ENCODE measurements at places on chromosomes 4 and X.

DNA sequence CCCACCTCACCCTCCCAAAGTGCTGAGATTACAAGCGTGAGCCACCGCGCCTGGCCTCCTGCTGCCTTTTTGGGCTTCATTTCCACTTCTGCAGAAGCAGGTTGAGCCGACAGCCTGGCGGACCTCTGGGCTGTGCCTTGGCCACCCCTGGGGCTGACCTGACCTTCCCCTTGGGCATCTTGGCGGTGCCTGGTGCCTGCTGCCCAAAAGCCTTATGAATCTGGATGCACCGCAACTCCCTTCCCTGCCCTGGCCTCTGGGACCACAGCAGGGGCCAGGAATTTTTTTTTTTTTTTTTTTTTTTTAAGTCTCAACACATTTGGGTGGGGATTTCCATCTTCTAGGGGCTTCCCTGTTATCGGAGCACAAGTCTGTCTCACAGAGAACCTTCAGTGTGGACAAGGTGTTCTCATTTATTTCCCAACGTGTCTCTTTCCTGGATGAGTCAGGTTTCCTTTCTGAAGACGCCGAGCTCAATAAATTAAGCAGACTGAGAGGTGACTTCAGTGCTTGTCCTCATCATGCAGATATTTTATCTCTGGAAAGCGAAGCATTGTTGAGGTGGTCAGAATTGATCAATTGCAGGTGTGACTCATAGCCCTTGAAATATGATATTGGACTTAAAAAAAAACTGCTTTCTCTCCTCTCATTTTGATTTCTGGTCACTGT lies 79.7 kb downstream of the SHROOM2 start:
- peak; percentile 75 for DNase-seq

GRCh38 chr4:99062120-99062519 lies 26.5 kb downstream of the ADH5 start:
- DNase-seq, result peak; percentile 15

- DNase-seq, result peak; percentile 66
Observed at GRCh38 chrX:19372170-19372546, 28.4 kb downstream of the PDHA1 start.

GRCh38 chr4:142882159-142882558 lies 36.1 kb upstream of the INPP4B start:
- no peak for DNase-seq

- no peak for DNase-seq
Observed at GRCh38 chrX:4110964-4111363, 397.5 kb upstream of the PRKX start.

DNA sequence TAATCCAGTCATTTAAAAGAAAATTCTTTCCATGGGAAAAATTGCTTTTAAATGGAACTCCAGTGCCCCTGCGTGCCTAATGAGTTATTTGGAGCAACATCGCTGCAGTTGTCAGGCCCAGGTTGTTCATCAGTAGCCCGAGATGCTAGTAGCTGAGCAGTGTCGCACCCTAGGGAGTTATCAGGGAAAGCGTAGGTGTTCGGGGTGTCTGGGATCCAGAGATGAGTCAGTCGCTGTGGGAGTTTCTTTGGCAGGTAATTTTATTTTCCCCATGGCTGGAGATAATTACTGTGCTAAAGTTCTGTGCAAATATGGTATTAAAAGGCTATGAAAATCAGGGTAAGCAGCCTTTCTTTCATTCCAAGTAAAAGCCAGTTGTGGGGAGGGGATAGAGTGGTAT lies 49.4 kb downstream of the ANXA3 start:
- DNase-seq, result no peak

GRCh38 chrX:109847257-109848187 lies 114.5 kb upstream of the ACSL4 start:
- DNase-seq, result peak; percentile 93

GRCh38 chr4:16658183-16658582 lies 240.3 kb downstream of the LDB2 start:
- DNase-seq, result no peak

Data from fibroblast of lung (primary cell).